ENCODE measurements at places on chromosomes 6 and 20.

GRCh38 chr20:64113796-64114355 is 6.5 kb upstream of the NPBWR2 start:
- no peak for DNase-seq

DNA sequence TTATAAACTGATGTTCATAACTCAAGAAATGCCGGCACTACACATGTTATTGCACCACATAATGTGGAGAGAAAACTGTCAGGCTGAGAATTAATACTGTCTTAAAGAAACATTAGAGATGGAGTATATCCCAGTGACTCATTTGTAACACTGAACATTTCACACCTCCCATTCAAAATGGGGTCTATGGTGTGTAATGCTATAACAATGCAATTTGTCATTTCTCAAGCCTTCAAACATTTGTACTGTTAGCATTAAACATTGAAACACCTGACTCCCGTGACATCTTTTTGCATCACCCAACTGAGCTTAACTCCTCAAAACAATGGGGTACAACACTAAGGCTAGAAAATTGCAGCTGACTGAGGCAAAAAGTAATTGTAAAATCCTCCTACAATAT is 151.7 kb downstream of the DST start:
- no peak for DNase-seq

GRCh38 chr6:157063176-157063905 is 260.0 kb downstream of the TMEM242 start:
- DNase-seq: no peak

GRCh38 chr6:113755449-113756289 is 101.5 kb upstream of the MARCKS start:
- DNase-seq: no peak

GRCh38 chr6:89862273-89862672 is 32.0 kb upstream of the GJA10 start:
- no peak for DNase-seq

GRCh38 chr20:53736757-53737395 is 143.2 kb upstream of the ZNF217 start:
- DNase-seq: no peak

GRCh38 chr6:150336299-150336698 is 32.5 kb upstream of the IYD start:
- no peak for DNase-seq

GRCh38 chr6:136866872-136867416 is 44.6 kb downstream of the PEX7 start:
- DNase-seq: no peak

Measured in hippocampal formation (tissue), 2 donors.